ENCODE measurements at places on chromosomes 1 and 21.

DNA sequence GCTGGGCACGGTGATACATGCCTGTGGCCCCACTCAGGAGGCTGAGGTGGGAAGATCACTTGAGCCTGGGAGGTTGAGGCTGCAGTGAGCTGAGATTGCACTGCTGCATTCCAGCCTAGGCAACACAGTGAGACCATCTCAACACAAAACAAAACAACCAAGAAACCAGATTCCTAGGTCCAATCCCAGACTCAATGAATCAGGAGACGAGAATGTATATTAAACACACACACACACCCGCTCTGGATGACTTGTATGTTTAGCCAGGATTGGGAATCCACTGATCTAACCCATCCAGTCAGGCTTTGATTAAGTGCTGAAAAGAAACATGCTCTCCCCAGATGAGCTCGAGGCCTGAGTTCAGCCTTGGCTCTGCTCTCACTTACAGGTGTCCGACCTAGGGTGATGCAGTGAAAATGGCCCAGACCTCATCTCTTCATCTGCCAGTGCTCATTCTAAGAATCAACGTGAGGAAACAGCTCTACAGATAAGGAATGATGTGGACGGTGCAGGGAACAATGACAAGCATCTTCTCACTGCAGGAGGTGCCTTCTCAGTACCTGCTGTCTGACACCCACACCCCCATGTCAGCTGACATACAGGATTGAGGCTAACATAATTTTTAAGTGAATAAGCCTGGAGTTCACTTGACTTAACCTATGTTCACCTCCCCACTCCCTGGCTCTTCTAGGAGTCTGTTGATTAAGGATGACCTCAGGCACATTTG, 15.3 kb upstream of the SRSF4 start:
- peaks cover 27% of the 10 kb centered on the region for H3K36me3 ChIP-seq
- no peak for DNase-seq
- H3K27me3 ChIP-seq, result no peaks in the 10 kb centered on the region
- no peak overlapping the region for H3K4me3 ChIP-seq

- no peaks in the 10 kb centered on the region for H3K27me3 ChIP-seq
- peaks cover 30% of the 10 kb centered on the region for H3K36me3 ChIP-seq
These were observed 812 bp upstream of the ARF1 start for GRCh38 chr1:228081578-228082213.

DNA sequence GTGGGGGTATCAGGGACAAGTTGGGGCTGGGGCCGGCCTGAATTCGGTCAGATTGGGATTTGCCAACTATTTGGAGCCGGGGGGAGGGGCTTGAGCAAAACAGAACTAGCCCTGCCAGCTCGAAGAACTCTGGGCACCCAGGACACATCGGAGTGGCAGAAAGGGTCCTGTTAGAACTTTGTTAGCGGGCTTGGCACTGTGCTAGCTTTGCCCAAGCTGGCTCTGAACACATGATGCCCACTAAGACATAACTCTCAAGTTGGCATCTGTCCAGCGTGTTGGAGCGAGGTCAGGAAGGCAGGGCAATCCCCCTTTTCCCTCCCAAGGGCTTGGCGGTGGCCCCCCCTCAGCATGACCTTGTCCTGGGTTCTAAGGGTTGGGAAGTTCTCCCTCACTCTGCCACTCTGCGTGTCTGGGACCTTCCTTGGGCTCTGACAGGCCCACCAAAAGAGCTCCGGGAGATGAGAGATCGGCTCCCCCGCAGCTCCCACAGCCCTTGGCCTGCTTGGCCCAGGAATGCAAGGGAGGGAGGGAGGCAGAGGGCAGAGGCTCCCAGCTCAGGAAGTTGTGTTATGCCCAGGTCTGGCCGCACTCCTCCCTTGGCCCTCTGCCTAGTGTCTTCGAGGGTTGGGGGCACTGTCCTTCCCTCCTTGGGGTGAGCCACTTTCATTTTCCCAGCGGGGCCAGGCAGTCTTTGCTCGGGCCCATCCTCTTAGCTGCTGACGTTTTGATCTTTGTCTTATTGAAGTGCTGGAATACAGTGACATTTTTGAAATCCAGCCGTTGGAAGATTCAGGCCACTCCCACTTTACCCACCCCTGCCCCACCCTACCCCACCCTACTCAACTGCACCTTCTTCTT, 1.2 kb downstream of the LMNA start:
- H3K27me3 ChIP-seq, result peaks cover 23% of the 10 kb centered on the region
- peak overlapping the region; percentile 59 for H3K27ac ChIP-seq
- peaks cover 53% of the 10 kb centered on the region for H3K4me1 ChIP-seq

- no peaks in the 10 kb centered on the region for H3K27me3 ChIP-seq
- peak overlapping the region; percentile 83 for H3K27ac ChIP-seq
- no peak for DNase-seq
- peaks cover 12% of the 10 kb centered on the region for H3K36me3 ChIP-seq
- peaks cover 80% of the 10 kb centered on the region for H3K4me1 ChIP-seq
These were observed 1.2 kb upstream of the S100A5 start for GRCh38 chr1:153541641-153542590.

DNA sequence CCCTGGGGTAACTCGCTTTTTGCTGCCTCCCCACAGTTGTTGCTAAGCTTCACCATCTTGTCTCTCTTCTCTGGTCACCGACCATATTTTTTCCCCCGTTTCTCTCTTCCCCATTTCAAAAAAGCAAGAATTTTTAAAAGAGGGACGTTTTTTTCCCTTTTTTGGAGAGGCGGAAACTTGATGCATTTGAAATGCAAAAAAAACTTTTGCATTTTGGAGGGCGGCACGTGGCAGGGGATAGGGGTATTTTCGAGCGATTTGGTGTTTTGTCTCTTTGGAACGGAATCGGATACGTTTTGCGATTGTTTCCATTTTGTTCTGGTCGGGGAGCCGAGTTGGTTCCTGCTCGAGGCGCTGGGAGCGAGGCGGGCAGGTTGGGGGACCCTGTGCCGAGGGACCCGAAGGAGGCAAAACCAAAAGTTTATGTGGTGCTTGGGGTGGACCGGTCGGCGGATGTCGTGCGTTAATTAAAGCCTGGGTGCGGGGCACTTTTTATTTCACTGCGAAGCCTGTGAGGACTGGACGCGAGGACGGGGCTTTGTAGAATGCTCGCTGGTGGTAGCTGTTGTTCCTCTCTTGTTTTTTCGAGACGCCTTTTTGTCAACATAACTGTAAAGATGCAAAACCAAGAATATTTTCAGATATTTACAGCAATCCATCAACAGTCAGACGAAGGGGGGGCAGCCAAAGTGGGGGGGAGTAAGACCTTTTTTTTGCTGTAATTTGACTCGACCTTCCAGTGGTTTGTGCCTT, 884 bp downstream of the H3-3A start:
- peak overlapping the region; percentile 100 for H3K4me3 ChIP-seq
- peak overlapping the region; percentile 98 for H3K27ac ChIP-seq
- peak; percentile 48 for DNase-seq
- H3K4me1 ChIP-seq, result peaks cover 53% of the 10 kb centered on the region
- H3K27me3 ChIP-seq, result no peaks in the 10 kb centered on the region

GRCh38 chr1:233603478-233603877, 10.4 kb upstream of the KCNK1 start:
- H3K36me3 ChIP-seq, result no peaks in the 10 kb centered on the region
- DNase-seq, result no peak
- no peak overlapping the region for H3K27ac ChIP-seq
- no peak overlapping the region for H3K4me3 ChIP-seq
- peaks cover 6% of the 10 kb centered on the region for H3K4me1 ChIP-seq

DNA sequence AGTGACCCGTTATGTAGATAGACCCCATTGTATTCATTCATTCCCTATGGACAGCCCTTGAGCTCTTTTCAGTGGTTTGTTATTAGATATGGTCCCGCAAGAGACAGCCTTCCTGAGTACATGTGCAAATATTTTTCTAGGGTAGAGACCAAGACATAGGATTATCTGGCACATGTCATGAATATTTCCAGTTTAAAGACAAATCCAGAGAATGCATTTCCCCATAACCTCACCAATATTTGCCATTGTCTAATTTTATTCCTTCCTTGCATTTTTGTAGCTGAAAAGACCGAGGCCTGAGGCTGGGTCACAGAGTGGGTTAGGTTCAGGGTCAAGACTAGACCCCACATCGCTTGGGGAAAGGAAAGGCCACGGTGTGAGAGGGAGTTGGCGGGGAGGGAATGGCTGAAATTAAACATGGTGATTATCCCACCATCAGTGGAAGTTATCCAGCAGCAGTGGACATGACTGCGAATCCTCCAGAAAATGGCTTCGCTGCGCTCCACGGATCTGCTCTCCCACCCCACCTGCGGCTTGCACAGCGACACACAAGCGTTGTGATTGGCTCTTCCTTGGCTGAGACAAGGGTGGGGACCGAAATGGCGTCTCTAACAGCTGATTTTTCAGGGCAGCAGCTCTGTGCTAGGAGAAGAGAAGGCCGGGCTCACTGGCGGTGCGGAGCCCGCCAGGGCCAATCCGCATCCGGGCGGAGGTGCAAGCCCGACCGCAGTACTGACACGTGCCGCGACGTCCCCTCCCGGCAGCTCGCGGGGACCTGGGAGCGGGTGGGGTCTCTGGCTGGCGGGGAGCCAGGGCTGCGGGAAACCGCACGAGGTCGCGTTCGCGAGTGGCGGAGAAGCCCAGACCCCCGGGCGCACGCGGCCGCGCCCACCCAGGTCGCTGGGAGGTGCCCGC, 16.1 kb upstream of the STMN1 start:
- peaks cover 32% of the 10 kb centered on the region for H3K4me1 ChIP-seq
- H3K36me3 ChIP-seq, result no peaks in the 10 kb centered on the region
- peaks cover 9% of the 10 kb centered on the region for H3K27me3 ChIP-seq
- peak overlapping the region; percentile 73 for H3K4me3 ChIP-seq
- peak; percentile 46 for DNase-seq

GRCh38 chr1:3993619-3994375, 93.7 kb upstream of the C1orf174 start:
- no peaks in the 10 kb centered on the region for H3K36me3 ChIP-seq
- H3K4me3 ChIP-seq, result no peak overlapping the region
- H3K27me3 ChIP-seq, result peaks cover 16% of the 10 kb centered on the region
- H3K27ac ChIP-seq, result no peak overlapping the region
- H3K4me1 ChIP-seq, result no peaks in the 10 kb centered on the region

DNA sequence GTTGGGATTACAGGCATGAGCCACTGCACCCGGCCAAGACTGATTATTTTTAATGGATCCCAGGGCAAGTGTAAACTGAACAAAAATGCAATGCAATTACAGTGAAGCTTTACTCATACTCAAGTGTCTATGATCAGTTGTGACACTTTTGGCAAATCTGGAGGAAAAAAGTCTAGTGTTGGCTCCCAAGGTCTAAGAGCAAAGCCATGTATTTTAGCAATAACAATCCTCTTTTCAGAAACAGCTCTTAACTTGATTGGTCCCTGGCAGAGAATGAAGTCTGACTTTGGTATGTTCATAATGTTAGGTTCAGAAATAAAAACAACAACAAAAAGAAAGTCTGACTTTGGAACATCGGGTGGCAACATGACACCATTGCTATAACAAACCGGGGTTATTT, 40.2 kb upstream of the C1orf53 start:
- no peak for DNase-seq
- H3K27me3 ChIP-seq, result no peaks in the 10 kb centered on the region
- no peak overlapping the region for H3K4me3 ChIP-seq
- no peaks in the 10 kb centered on the region for H3K4me1 ChIP-seq

- no peak overlapping the region for H3K27ac ChIP-seq
- peaks cover 3% of the 10 kb centered on the region for H3K36me3 ChIP-seq
- H3K4me3 ChIP-seq, result no peak overlapping the region
- peaks cover 9% of the 10 kb centered on the region for H3K4me1 ChIP-seq
These were observed 54.7 kb downstream of the APP start for GRCh38 chr21:26115899-26116298.

DNA sequence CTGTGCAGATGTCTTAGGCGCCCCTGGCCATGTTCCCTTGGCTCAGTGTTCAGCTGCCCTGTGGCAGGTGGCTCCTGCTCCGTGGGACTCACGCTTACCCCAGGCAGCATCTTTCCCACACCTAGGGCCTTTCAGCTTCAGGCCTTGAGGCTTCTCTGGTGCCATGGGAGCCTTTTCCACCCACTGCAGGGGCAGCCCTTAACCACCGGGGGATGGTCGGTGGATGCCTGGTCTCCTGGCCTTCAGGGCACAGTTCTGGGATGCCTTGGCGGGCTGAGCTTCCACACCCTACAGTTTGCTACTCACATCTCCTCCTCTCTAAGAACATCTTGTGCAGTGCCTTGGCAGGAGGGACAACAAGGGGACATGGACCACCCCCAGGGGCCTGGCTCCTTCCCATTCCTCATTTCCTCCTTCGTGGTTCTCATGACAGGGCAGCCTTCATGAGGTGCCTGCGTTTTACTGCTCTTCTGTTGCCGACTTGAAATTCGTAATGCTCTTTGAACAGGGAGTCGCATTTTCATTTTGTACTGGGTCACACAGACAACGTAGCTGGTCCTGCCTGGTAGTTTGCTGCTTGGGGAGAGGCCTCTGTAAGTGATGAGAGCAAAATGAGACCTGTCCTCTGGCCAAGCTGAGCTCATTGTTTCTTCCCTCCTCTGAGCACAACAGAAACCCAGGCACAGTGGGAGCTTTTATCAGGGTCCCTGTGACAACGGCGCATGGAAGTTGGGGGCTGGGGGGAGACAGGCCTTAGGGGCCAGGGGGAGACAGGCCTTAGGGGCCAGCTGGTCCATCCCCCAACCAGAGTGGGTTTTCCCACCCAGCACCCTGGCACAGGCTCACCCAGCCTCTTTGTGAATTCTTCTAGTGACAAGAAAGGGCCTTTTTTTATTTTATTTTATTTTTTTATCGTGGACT, 62.0 kb upstream of the NEK2 start:
- peaks cover 34% of the 10 kb centered on the region for H3K4me1 ChIP-seq
- DNase-seq, result no peak
- no peak overlapping the region for H3K27ac ChIP-seq
- H3K27me3 ChIP-seq, result no peaks in the 10 kb centered on the region
- H3K4me3 ChIP-seq, result no peak overlapping the region
- H3K36me3 ChIP-seq, result no peaks in the 10 kb centered on the region

DNA sequence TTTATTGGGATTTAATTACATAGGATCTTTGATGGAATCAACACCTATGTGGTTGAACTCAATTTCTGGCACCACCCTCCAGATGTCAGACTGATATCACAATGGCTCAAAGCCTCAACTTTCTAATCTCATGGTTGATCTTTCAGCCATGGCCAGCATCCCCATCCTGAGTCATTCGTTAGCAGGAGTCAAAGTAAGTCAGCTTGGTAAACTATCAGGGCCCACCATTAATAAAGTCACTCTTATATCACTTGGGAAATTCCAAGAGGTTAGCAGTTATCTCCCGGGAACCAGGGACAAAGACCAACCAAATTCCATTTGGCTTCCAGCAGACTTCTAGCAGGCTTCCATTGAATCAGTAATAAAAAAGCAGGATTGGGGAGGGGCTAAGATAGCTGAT, 50.7 kb upstream of the TNFSF4 start:
- no peak for DNase-seq
- H3K36me3 ChIP-seq, result peaks cover 12% of the 10 kb centered on the region
- H3K4me1 ChIP-seq, result no peaks in the 10 kb centered on the region
- no peaks in the 10 kb centered on the region for H3K27me3 ChIP-seq
- no peak overlapping the region for H3K4me3 ChIP-seq

DNA sequence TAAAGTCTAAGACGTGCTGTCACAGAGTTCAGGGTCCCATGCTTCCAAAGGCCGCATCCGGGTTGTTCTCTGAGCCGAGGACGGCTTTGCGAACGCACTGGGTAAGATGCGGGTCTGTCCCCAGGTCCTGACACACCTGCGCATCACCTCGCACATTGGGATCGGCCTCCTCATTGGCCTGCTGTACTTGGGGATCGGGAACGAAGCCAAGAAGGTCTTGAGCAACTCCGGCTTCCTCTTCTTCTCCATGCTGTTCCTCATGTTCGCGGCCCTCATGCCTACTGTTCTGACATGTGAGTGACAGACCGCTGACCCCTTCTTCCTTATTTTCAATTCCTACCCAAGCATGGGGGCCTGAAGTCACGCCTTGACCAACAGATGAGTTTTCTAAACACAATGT, 25.3 kb downstream of the TFF3 start:
- no peak for DNase-seq
- H3K4me1 ChIP-seq, result peaks cover 11% of the 10 kb centered on the region
- H3K4me3 ChIP-seq, result no peak overlapping the region
- peaks cover 12% of the 10 kb centered on the region for H3K36me3 ChIP-seq
- H3K27me3 ChIP-seq, result no peaks in the 10 kb centered on the region

Measured in activated naive CD8-positive, alpha-beta T cell treated with anti-CD3 and anti-CD28 coated beads, Interleukin-2, amount 50 U/mL, for 24 hours (primary cell).